ENCODE measurements at places on chromosomes 4 and X.

DNA sequence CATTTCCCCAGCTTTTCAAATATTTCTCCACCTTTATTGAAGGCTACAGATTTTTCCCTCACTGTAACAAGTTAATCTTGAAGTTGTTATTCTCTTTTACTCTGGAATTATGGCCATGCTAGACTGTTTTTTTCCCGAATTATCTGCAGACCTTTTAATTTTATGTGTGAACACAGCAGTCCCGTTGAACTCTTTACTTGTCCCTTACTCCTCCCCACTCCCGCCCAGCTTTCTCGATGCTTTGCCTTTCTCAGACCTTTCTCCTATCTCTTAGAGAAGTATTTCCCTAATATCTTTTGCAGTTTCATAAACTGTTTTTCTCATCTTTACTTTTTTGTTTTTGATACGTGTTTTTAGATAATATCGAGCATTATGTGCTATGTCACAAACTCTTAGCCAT is 776 bp downstream of the CEP44 start:
- DNase-seq, result no peak

- no peak for DNase-seq
Measured at GRCh38 chr4:8157496-8157895, 1.1 kb downstream of the ABLIM2 start.

- no peak for DNase-seq
Measured at GRCh38 chrX:110012818-110013485, 10.0 kb downstream of the TMEM164 start.

GRCh38 chr4:76256032-76256431 is 4.5 kb downstream of the FAM47E start:
- DNase-seq, result no peak

DNA sequence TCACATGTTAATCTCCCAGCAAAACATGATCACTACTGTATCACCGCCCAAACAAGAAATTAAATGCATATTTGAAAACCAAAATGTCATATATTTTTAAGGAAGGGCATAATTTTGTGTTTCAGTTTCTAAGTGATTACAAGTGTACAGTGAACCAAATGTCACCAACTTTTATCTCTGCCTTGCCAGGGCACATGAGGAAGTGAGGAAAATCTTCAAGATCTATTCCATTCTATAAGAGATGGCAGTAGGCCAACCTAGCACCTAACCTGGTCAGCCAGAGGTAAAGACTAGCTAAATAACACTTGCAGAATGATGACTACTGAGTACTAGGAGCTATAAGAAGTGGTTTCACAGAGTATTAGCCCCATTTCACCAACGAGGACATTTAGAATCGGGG is 107.2 kb downstream of the ATP11C start:
- no peak for DNase-seq

- no peak for DNase-seq
Measured at GRCh38 chr4:86291180-86291579, 68.7 kb downstream of the MAPK10 start.

GRCh38 chrX:7120878-7121219 is 26.7 kb upstream of the STS start:
- no peak for DNase-seq

- peak; percentile 11 for DNase-seq
Measured at GRCh38 chr4:120659616-120660170, 262.8 kb downstream of the PRDM5 start.

DNA sequence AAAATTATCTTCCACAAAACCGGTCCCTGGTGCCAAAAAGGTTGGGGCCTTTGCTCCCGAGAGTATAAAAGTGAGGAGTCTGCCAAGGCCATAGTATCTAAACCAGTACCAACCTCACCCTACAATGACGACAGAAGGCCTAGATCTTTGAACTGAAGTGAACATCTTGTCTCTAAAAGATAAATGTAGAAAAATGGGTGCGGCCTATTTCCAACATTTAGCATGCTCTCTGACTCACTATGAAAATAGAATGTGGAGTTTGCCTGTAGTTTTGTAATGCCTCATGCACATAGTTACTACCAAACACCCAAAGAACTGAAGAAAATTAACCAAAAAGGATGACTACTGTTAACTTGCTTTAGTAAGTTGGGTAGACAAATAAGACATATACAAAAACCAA is 218.4 kb downstream of the SLITRK2 start:
- DNase-seq, result no peak

DNA sequence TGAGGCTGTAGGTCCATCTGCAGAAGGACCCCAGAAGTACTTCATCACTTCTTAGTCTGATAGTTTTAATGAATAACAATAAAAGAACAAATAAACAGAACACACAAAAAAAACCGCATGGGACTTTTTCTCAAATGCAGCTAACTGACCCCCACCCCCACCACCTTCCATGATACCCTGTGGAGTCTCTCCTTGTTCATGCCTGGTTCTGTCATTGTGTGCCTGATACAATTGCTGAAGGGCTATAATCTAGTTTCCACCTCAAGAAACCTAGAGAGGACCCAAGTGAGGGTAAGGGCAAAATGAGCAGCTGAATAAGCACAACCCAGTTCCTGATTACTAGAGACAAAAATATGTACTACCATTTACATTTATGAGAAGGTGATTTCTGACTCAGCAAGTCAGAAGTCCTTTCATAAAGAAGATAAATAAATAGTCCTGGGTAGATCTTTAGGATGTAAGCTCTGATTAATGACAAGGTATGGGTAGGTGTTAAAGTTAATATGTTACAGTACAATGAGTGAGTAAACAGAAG is 155.1 kb downstream of the TMA16 start:
- no peak for DNase-seq

- DNase-seq, result peak; percentile 33
Measured at GRCh38 chr4:73822389-73822788, 14.1 kb upstream of the CXCL6 start.

- DNase-seq, result no peak
Measured at GRCh38 chr4:141328560-141329173, 108.0 kb downstream of the ZNF330 start.

DNA sequence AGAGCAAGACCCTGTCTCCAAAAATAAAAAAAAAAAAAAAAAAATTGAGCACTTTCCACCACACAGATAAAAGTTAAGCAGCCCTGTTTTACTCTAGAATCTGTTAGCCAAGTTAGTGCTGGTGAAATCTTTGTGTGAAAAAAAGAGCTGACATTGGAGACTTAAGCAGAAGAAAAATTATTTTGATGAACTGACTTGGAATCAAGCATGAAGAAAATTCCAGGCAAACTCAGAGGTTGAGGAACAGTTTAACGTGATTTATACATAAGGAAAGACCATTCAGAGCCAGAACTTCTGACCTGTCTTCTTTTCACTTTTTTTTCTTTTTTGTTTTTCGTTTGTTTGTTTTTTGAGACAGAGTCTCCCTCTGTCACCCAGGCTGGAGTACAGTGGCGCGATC is 79.6 kb upstream of the RBPJ start:
- DNase-seq, result no peak

DNA sequence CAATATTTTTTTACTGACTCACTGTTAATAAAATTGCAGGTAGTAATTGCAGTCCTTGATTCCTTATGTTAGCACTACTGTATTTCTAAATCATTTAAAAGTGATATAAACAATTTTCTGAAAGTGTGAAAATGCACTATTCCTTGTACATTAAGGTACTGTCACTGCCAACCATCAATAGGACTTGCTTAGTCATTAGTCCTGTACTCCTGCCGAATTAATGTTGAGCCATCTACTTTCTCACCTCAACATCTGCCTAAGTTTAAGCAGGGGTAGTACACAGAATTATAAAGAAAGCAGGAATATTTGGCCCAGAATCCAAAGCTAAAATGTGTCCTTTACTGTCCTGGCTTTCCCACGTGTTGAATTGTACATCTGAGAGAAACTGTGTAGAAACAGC is 87.0 kb upstream of the TRPC3 start:
- DNase-seq, result no peak

GRCh38 chrX:133359466-133359865 is 55.8 kb downstream of the GPC4 start:
- DNase-seq, result no peak

- DNase-seq, result no peak
Measured at GRCh38 chrX:40140706-40141499, 43.1 kb upstream of the BCOR start.

GRCh38 chrX:40871385-40872082 is 136.2 kb upstream of the MED14 start:
- DNase-seq, result peak; percentile 15

GRCh38 chrX:120305531-120306141 is 5.6 kb downstream of the TMEM255A start:
- peak; percentile 30 for DNase-seq

- DNase-seq, result peak; percentile 76
Measured at GRCh38 chr4:176444741-176445140, 125.0 kb downstream of the SPCS3 start.
